ENCODE measurements at places on chromosomes 4 and X. TPM values are rescaled to one million over a fixed set of nuclear protein-coding genes. Genes with fewer than 3 reads are reported as not detected.

DNA sequence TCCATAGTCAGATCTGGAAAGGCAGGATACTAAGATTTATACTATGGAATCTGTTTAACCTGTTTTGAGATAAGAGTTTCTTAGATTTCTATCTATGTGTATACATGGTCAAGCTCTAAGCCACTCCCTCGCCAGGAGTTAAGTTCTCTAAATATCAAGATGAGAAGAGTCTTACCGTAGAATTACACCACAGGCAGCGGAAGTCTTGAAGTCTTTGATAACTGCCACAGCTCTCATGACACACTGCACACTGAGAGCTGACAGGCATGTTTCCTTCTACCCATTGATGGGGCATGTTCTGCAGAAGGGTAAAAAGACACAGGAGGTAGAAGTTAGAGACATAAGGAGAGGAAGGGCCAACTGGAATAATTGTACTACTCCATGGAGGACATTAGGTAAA, 67.7 kb downstream of the DGKK start:
- no peak for DNase-seq

DNA sequence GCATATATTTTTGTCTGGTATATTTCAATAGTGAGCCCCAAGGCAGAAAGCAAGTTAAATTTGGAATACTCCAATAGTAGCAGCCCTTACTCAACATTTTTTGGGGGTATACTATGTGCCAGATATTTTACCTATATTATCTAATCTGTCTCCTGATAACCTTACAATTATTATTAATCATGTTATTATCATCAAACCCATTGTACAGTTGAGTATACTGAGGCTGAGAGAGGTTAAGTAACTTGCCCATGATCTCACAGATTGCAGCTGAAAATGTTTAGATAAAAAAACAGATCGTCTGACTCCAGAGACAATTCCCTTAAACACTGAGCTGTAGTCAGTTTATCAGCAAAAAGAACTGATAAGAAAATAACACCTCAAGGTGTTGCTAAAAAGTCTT, 6.5 kb upstream of the RBBP7 start:
- no peak for DNase-seq

- DNase-seq, result no peak
Observed at GRCh38 chr4:114052227-114052626, 72.8 kb upstream of the ARSJ start.

- DNase-seq, result no peak
Observed at GRCh38 chr4:155881555-155881954, 15.5 kb upstream of the ASIC5 start.

DNA sequence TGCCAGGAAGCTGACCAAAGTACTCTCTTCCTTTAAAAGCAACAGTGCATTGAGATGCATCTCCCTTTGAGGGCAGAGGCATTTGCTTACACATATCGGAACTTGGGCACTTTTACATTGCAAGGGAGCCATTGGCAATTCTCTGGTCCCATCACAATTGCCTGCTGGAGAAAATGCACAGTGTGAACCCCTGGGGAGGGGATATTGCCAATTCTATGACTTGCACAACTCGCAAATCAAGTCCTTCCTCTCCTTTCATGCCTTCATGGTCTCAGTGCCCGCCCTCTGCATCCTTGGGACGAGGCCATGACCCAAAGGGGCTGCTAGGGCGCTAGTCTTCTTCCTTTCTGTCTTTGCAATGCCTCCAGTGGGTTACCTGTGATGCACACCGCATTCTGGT, 14.9 kb upstream of the PDZD4 start:
- DNase-seq, result no peak

DNA sequence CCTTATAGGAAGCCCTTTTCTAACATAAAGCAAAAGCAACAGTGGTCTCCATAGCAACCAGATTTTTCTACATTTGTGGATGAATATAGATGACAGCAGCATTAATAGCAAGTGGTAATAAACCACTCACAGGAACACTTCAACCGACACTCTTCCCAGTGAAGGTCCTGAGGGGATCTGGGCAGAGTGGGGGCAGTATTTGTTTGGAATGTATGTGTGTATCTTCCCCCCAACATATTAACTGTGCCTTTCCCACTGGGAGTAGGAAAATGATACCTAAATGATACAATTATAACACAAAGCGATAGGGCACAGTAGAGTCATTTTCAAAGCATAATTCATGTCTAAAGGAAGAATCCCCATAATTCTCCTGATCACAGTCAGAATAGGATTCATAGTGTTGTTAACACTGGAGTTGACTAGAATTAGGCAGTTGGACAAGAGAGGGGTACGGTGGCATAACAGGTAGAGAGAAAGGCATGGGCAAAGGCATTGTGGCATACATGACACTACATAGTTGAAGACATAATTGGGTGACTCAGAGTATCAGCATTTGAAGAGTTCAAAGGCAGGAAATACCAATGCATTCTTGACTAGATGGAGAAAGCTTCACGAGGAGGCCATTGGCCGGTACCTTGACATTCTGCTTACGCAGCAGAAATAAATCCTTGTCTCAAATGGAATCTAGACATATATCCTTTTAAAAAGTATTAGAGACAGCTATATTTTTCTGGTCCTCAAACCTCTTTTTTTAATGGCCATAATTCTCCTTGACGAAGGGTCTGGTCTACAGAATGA, 15.2 kb downstream of the CAPN6 start:
- DNase-seq, result no peak

GRCh38 chrX:152915541-152916241, 17.8 kb downstream of the ZNF185 start:
- DNase-seq, result peak; percentile 45

GRCh38 chr4:33711826-33712225, 2532.5 kb downstream of the ARAP2 start:
- no peak for DNase-seq

DNA sequence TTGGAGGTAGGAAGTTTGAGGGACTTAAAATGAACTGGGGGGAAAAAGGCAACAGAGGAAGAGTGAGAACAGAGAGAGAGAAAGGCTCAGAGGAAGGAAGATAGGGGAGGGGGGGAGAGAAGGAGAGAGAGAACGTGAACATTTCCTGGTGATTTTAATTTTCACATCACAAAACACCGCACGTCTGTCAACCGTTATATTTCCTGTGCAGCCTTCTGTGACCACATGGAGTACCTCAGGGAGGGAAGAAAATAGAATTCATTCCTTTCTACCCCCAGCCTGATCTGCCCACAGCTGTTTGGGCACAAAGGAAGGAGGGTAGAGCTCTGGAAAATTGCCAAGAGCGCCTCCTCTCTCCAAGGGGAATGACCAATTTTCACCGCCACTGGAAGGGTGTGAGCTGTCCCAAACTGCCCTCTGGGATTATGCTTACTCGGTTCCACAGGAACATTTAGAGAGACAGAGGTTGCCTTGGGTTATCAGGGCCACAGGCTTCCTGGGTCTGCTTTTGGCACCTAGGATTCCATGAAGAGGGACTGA, 135.7 kb upstream of the MAMLD1 start:
- no peak for DNase-seq

DNA sequence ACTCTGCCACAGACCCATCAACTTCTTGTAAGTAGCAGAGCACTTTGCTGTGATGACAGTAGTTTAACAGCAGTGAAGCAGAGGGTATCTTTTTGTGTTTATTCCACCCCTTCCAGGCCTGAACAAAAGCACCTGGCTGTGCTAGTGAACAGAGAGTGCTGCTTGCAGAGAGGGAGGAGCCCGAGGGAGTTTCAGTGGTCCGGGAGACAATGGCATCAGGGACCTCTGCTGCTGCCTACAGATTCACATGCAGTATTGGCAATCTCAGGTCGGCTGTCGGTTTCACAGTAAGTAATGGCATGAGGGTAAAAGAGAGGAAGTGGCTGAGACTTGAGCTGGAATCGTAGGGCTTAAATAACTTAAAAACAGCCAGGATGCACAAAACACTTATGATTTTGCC, 755.8 kb downstream of the RPA4 start:
- no peak for DNase-seq

- DNase-seq, result no peak
Observed at GRCh38 chr4:10083861-10084641, 32.5 kb downstream of the WDR1 start.

DNA sequence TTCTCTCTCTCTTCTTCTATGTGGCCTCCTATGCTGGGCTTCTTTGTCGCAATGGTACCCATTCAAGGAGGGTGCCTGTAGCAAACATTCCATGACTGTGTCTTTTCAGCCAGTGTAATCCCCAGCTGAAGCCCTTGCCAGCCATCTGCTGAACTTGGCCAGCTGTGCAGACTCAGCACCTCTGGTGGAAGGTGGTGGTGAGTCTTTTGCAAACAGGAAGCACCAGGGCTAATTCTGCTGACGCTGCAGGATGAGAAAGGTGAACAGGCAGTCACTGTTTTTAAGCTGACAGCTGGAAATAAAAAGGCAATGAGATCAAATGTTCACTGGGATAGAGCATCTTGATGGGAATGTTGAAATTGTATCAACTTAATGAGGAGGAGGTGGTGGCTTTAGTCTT, 298.7 kb upstream of the CLNK start:
- DNase-seq, result no peak

DNA sequence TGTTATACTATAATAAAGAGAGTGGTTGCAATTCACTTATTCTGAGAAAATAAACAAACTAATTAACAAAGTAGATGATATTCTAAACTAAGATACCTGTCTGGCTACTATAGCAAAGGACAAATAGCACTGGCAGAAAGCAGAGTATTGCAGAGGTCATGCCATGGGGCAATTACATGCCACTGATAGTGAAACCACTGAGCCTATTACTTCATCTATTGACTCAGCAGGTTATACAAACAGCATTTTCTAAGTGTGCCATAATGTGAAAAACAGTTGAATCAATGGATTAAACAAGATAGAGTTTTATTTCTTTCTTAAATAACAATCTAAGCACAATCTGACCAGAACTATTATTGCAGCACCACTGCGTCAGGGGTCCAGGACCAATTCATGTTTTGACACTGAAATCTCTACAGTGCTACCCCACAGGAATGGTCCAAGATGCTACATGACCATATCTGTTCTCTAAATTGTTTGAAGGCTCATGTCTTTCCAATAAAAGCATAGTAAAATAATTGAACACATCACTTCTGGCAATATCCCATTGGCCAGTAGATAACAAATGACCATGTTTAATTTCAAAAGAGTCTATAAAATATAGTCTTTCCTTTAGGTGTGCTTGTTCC, 389.5 kb upstream of the GRID2 start:
- no peak for DNase-seq

GRCh38 chr4:1233641-1234308, 15.2 kb downstream of the CTBP1 start:
- DNase-seq, result no peak

DNA sequence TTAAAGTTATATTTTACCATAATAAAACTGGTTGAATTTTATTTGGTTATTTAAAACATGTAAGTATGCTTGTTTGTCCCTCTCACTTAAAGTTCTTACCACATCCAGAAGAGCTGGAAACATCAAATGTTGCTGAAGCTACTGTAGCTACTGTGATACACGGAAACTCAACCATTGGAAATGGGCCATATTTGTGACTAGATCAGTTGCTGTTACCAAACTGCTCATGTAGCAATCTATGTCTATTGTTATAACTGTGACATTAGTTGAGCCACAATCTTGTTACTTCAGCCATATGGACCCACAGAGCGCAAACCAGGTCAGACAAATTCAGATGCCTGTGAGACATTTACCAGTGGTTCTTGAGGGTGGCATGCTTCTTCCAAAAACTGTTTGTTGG, 41.6 kb downstream of the NDNF start:
- no peak for DNase-seq

- DNase-seq, result no peak
Observed at GRCh38 chrX:23194885-23195554, 139.6 kb upstream of the PTCHD1 start.

- no peak for DNase-seq
Observed at GRCh38 chrX:150833454-150834056, 64.9 kb downstream of the CD99L2 start.

DNA sequence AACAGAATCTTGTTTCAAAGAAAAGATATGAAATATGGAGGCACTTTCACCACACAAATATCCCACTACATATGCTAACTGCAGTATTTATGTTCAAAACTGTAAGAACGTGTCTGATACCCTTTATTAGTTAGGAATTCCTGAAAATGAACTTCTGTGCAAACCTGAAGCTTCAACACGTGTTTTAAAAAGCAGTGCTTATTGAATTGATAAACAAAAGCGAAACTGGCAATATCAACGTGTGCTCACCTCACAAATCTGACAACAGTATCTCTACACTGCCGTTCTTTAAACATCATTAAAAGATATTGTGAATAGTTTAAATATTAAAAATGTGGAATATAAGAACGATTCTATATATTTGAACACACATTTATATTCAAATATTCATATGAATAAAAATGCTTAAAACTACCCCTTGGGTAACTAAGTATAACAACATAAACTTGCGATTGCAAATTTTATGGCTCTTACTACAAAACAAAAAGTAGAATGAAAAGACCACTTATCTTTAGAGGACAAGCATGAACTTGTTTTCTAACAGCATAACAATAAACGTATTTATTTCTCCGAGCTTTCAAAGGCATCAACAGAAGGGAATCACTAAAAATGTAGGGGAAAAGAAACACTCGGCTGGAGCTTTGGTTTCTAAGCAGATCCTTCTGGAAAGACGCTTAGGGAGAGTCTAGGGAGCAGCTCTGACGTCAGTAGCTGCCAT, at the start of gene LRP2BP:
Gene LRP2BP, minus strand, starts transcription at position 687 of the 718 bp plus-strand sequence. CDS start 17,738 bp downstream, outside the sequence.
- no peak for DNase-seq

DNA sequence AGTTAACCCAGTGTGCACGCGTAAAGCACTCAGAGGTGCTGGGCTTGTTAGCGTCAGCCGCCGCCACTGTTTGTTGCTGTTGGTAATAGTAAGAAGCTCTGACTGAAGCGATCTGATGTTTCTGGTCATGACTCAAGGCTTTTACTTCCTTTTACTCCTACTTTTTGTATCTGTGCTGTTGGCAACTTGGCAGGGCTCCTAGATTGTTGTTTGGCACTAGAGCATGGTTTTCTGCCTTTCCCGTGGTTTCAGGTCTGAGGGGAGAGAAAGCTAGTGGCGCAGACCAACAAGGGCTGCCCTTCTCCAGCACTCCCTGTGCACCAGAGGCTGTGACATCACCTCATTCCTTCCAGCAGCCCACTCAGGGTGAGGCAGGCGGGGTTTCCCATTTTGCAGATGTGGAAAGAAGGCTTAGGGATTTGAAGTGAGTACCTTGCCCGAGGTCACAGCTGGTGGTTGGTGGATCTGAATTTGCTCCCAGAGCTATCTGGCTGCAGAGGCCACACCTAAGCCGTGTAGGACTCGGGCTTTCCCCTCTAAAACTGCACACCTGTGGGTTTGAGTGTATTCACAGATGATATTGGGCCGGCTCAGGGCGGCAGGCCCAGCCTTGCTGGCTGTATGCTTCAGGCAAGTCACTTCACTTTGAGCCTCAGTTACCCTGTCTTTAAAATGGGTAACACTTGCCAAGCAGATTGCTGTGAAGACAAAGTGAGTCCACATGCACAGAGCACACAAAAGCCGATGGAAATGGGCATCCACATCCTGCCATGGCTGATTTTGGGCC, 51.2 kb upstream of the TADA2B start:
- DNase-seq, result peak; percentile 80

- no peak for DNase-seq
Observed at GRCh38 chrX:18548996-18549395, 122.9 kb downstream of the RS1 start.

The GRIA3 gene
- not detected for total RNA-seq

The SLC9B1 gene
- total RNA-seq, result 1.5 TPM

The SLC6A14 gene
- not detected for total RNA-seq

The XAGE1A gene
- not detected for total RNA-seq

Measured in MG63 (cell line).